ENCODE measurements at places on chromosomes 12 and 14. TPM values are rescaled to one million over a fixed set of nuclear protein-coding genes. Genes with fewer than 3 reads are reported as not detected.
A peak's percentile ranks its signal among the peaks of the same experiment; 100 is the strongest.

The PRIM1 gene
- total RNA-seq, result 32.8 TPM

The NFE2 gene
- 0.62 TPM for total RNA-seq

The CISTR gene
- total RNA-seq, result not detected

The CELA1 gene
- not detected for total RNA-seq

The PAN2 gene
- total RNA-seq, result 29.9 TPM

The PZP gene
- not detected for total RNA-seq

DNA sequence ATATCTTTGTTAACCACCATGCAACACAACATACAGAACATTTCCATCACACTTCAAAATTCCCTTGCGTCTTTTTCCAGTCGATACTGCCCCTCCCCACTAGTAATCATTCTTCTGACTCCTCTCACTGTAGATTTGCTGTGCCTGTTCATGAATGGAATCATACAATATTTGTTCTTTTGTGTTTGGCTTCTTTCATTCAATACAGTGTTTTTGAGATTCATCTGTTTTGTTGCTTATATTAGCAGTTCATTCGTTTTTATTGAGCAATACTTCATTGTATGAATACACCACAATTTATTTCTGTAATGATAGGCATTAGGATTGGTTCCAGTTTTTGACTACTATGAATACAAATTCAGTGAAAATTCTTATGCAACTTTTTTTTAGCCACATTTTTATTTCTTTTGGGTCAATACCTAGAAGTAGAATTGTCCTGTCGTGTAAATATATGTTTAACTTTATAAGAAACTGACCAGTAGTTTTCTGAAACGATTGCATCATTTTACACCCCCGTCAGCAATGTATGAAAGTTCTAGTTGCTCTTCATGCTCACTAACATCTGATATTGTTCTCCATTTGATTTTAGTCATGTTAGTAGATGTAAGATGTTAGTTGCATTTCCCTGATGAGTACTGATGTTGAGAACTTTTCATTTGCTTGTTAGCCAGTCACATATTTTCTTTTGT lies 127.5 kb downstream of the TGFB3 start:
- no peak for DNase-seq

GRCh38 chr12:74988156-74988555 lies 221.5 kb downstream of the KCNC2 start:
- no peak for DNase-seq

DNA sequence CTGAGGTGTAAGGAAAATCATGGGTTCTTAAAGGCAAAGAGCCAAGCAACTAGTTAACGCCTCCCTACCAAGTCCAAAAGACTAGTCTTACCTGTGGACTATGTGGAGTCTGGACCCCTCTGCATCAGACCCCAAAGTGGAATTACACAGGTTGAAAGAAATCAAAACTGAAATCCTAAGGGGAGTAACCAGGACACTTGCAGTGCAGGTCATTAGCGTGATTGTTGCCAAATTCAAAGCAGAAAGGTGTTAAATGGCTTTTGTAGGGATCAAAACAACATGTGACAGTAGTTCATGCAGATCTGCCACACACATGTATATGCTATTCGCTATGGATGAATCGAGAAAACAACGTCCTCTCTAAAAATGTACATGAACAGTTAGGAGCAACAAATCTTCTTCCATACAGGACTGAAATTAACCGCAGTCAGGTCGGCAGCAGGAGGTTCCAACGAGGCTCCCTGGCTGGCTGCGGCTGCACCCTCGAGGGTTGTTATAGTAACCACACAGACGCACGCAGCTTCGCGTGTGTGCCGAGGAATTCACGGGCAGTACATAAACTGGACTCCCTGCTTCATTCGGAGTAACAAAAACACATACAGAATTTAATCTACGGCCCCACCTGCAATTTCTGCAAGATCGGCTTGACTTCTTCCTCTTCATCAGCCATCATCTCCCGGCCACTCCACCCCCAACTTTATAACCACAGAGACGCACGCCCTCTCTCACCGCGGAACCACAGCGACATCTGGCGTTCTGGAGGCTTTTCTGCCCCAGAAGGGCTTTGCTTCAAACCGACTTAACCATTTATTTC lies at the start of gene TTC5:
Gene TTC5, minus strand, starts transcription at position 687 of the 814 bp plus-strand sequence. Its CDS starts 14 bp downstream, at position 673.
- peak; percentile 80 for DNase-seq

DNA sequence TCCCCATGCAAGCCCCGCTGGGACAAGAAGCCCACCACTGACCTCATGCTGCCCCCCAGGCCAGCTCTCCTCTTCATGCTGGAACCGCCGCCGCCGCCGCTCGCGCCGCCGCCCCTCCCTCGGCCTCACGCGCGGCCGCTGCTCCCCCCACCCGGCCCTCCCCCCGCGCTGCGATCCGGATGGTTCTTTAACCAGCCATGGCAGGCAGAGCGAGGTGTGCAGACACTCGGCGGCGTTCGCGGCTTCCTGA lies at the start of gene DCAF5:
Gene DCAF5, minus strand, starts transcription at position 218 of the 250 bp plus-strand sequence. Its CDS starts 141 bp downstream, at position 77.
- DNase-seq, result no peak

- no peak for DNase-seq
Measured at GRCh38 chr14:91284146-91284790, 39.8 kb upstream of the GPR68 start.

DNA sequence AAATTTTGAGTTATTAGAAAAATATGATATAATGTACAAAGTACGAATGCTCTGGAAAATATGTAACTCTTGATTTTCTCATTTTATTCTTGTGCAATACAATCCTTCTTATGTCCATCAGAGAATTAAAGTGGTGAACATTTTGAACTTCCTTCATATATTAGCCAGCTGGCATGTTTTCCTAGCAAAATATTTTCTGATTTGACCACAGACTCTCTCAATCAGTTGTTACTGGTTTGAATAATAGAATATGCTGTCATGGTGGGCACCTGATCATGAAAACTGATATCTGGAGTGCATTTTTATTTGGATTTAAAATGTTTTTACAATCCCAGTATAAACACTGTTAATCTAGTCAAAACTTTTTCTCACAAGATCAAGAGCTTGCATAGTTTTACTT lies 24.2 kb downstream of the PARPBP start:
- DNase-seq, result no peak

DNA sequence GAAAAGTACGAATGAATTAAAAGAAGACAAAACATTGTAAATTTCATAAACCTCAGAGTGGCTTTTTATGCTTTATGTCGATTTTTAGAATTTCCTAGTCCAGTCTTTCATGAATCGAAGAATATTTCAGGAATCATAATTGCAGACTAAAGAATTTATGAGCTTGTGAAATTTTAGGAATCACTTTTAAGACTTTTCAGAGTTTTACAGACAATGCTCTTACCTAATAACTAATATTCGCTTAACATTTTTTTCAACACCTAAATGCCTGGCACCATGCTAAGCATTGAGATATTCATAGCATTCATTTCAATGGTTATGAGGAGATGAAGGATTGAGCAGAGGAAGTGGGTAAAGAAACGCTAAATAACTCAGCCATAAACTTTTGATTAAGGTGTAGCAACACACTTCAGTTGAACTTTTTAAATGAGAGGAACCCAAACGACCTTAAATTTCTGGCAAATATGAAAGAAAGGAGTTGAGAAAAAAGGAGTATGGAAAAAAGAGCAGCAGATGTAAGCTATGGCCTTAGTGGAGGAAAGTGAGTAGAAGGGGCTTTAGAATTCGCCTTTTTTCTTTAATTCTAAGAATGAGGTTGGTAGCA lies 739 bp upstream of the USP44 start:
- DNase-seq, result no peak

DNA sequence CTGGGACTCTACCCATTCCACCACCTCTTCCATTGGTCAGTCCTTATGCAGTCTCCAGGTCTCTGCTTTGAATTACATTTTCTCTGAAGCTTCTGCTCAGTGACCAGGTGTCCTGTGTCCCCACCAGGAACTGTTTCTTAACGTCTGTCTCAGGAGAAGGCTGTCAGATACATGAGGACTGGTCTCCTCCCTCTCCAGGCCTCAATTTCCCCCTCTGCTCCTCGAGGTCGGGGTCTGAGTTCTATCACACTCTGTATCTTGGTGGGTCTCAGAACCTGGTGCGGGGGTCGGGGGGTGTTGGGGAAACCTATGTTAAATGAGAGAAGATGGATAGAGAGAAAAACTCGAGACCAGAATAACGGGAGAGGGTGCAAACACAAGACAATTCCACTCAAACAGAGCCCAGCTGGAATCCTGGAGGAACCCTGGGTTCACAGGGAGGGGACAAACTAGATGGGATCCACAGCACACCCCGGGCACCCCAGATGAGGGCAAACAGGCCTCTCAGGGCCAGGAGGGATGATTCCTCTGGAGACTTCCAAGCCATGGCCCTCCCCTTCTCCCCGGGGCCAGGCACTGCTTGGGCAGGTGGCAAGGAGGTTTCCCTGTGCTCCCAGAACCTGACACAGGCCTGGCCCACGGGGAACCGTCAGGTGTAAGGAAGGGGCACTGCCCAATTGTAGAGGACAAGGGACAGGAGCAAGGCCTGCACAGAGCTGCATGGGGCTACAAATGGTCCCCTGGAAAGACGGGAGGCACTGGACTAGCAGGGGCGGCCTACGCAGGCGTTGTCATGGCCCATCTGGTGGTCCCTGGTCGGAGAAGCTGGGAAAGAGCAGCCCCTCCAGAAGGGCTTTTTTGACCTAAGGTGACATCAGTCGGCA lies 313.2 kb upstream of the DIO3 start:
- no peak for DNase-seq

- DNase-seq, result no peak
Measured at GRCh38 chr14:21617614-21618013, 17.1 kb downstream of the OR10G2 start.

DNA sequence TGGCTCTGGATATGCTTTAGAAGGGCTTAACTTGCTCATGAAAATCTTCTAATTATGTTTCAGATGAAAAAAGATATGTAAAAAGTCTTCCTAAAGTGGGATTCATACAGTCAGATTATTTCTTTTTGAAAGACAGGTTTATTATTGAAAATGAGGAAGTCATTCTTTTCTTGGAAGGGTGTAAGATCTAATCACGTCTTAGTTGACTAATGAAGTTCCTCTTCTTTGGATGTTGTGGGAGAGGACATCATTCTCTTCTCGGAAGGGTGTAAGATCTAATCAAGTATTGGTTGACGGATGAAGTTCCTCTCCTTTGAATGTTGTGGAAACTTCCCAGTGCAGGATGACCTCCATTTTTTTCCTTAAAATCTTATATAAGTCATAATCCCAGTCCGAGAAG lies 74.9 kb downstream of the ALG10 start:
- no peak for DNase-seq

- peak; percentile 49 for DNase-seq
Measured at GRCh38 chr14:53384536-53384935, 231.4 kb upstream of the DDHD1 start.

DNA sequence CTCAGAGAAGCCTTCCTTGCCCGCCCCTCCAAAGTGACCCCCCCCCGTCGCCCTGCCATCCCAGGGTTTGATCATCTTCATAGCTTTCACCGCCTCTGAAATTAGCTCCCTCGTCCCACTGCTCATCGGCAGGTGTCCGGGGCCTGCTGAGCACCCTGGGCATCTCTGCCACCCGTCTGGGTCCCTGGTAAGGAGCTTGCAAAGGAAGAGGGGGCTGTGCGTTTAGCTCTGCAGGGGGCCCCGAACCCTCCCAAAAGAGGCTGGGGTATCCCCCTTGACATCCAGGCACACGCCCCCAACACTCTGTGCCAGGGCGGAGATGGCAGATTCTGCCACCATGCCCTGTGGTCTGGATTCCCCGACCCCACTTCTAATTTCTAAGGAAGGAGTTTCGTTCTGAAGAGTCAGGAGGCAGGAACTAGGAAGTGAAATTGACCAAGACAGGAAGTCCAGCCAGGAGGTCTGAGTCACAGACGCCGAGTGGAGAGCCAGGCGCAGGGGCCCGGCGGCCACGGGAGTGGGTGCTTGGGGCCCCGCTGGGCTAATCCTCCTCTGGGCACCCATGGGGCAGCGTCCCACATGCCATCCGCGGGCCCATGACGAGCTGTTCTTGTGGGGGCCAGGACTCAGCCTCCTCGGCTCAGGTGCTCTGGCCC lies 95.7 kb downstream of the RFLNA start:
- no peak for DNase-seq

DNA sequence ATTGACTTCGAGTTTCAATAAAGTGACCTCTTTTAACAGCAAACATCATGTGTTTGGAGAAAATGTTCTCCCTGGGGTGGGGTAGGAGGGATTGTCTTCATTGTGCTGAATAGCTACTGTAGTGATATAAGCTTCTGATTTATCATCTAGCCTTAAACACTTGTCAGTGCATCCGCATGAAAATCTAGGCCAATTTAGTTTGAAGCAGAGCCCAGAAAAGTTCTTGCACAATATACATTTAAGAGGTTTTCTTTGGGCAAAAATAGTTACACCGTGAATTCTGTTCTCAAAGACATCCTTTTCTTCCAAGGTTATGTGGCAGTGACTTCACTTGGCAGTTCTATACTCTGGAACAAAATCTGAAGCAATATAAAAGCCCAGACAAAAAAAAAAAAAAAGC lies 136.0 kb upstream of the IFNG-AS1 start:
- DNase-seq, result no peak

DNA sequence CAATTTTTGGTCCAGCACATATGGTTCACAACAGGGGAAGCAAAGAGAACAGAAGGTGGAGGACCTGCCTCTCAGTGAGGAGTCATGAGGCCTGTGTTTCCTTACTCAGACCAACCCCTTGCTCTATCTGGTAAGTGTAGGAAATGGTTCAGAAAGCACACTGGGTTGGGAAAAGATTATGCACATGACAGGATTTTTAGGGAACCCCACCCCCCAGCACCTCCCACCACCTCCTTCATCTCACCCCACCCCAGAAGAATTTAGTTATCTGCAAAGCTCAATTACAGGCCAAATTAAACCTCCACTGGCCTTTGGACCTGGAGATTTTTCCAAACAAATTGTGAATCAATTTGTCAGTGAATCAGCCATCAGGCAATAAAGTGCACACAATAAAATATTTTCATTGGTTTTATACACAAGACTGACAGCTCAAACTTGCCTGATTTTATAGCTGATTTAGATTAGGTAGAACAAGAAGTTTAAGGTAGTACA lies 132.8 kb downstream of the DACT1 start:
- no peak for DNase-seq

- no peak for DNase-seq
Measured at GRCh38 chr14:50823762-50824636, 7.0 kb downstream of the NIN start.

- DNase-seq, result no peak
Measured at GRCh38 chr14:100122481-100123223, 36.8 kb downstream of the DEGS2 start.

DNA sequence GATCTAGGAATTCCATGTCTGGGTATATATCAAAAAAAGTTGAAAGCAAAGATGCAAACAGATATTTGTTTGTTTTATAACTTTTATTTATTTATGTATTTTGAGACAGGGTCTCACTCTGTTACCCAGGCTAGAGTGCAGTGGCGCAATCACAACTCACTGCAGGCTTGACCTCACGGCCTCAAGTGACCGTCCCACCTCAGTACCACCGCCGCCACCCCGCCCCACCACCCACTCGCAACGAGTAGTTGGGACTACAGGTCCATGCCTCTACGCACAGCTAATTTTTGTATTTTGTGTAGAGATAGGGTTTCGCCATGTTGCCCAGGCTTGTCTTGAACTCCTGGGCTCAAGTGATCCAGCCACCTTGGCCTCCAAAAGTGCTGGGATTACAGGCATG lies 66.5 kb upstream of the KTN1 start:
- DNase-seq, result no peak

Measured in occipital lobe (tissue), 3 donors.